ENCODE measurements at places on chromosomes 16 and 17. TPM values are rescaled to one million over a fixed set of nuclear protein-coding genes. Genes with fewer than 3 reads are reported as not detected.

Gene EVI2B
- not detected for total RNA-seq

Gene HS3ST3B1
- 41.5 TPM for total RNA-seq

Gene C17orf107
- 0.20 TPM for total RNA-seq

Gene CLEC19A
- not detected for total RNA-seq

Gene SMG6
- total RNA-seq, result 13.0 TPM

DNA sequence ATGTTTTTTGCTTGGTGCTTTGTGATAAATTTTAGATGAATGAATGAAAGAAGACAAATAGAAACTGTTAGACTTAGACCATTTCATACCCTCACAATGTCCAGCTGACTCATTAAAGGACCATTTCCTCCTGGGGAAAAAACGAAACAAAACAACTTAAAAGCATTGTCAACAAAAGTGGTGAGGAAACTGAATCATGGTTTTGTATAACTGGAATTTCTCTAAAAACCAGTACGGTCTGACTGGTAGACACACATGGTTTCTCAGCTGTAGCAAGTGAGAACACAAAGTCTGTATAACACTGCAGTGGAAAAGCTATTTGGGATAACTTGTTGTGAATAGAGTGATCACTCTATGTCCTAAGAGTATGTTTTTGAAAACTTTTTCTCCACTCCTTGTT is 5.3 kb upstream of the DDX52 start:
- no peaks in the 10 kb centered on the region for H3K36me3 ChIP-seq
- no peak overlapping the region for H3K27ac ChIP-seq
- no peak for DNase-seq
- no peak overlapping the region for H3K4me3 ChIP-seq
- peaks cover 4% of the 10 kb centered on the region for H3K27me3 ChIP-seq

DNA sequence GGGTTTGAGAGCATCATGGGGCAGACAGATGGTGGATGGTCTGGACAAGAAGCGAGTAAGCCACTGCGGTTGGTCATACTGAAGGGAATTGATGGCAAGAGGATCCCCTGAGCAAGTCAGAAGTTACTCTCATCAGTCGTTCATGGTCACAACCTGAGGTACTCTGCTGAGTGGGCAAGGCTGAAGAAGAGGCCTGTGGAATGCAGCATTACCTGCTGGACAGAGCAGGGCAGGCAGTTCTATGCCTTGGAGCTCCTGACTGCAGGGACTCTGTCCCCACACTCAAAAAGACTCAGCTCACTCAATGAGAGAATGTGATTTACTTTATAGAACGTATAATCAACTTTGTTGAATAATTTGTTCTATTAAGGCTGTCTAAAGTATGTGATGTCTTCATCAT is 28.3 kb downstream of the ALDH3A2 start:
- no peak overlapping the region for H3K27ac ChIP-seq
- H3K36me3 ChIP-seq, result peaks cover 55% of the 10 kb centered on the region
- DNase-seq, result no peak
- peaks cover 8% of the 10 kb centered on the region for H3K4me1 ChIP-seq

DNA sequence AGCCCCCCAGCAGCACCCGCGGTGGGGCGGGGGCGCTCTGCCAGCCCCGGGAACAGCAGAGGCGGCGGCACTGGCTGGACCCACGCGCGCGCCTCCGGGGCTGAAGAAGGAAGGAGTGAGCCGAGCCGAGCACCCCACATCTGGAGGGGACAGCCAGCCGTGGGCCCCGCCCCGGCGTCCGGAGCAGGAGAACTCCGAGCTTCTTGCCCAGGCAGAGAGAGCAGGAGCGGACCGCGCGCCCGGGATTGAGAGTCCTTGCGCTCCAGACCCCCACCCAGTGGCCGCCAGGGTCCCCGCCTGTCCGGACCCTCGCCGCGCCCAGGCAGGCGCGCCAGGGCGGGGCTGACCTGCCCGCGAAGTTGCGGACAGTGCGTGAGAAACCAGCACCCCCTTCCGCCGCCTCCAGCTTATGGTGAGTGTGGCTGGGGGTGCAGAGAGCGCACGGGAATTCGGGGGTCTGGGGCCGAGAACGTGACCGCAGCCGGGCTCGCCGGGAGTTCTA is 921.9 kb upstream of the EEF2KMT start:
- no peaks in the 10 kb centered on the region for H3K27me3 ChIP-seq
- no peaks in the 10 kb centered on the region for H3K36me3 ChIP-seq
- no peaks in the 10 kb centered on the region for H3K4me1 ChIP-seq
- H3K27ac ChIP-seq, result no peak overlapping the region

DNA sequence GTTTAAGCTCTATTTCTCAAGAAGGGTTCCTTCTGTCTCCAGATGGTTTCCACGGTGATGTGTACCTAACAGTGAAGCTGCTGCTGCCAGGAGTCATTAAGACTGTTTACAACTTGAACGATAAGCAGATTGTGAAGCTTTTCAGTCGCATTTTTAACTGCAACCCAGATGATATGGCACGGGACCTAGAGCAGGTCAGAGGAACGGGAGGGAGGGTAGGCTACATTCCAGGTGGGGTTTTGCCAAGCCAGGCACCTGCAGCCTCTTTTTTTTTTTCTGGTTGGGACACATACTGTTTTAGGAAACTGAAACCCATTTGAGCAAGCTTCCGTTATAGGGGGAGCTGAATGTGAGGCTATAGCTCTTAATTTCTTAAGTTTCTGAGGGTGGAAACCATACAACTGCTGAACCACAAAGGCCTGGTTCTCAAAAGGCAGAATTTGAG is 10.6 kb downstream of the LIG3 start:
- peaks cover 84% of the 10 kb centered on the region for H3K36me3 ChIP-seq
- H3K4me1 ChIP-seq, result no peaks in the 10 kb centered on the region
- H3K27me3 ChIP-seq, result no peaks in the 10 kb centered on the region
- H3K27ac ChIP-seq, result no peak overlapping the region
- no peak for DNase-seq

GRCh38 chr17:67470163-67470562 is 93.1 kb downstream of the PITPNC1 start:
- no peak overlapping the region for H3K4me3 ChIP-seq
- no peak overlapping the region for H3K27ac ChIP-seq
- no peak for DNase-seq
- no peaks in the 10 kb centered on the region for H3K27me3 ChIP-seq
- no peaks in the 10 kb centered on the region for H3K36me3 ChIP-seq

DNA sequence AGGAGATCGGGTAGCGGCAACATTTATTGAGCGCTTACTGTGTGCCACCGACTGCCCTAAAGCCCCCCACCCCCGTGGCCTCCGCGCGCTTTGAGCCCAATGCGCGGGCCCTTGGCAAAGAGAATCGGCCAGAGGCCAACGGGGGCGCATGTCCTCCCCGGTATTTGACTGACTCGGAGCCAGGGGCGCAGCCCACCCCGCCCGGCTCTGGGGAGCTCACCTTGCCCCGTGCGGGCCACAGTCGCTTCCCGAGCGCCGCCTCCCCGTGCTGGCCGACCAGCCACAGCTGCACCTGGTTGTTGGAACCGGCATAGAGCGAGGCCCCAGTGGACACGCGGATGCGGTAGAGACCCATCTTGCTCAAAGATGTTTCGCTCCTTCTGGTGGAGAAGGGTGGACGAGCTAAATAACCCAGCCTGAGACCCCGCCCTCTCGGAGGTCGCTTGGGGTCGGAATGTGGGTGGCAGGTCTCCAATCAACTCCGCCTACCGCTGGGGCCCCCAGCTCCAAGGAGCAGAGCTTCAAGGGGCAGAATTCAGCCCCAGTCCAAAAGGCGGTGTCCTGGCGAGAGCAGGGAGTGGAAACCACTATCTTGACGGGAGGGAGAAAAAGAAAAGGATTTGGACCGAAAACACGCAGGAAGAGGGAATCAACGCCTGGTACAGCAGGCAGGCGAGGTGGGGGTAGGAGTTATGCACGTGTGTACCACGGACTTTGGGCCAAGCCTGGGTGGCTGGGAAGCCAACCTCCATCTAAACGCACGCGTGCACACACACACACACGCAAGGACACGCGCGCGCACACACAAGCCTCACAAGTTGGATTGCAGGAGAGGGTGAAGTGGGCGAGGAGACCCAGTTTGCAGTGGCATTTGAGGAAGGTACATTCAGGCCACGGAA is at the start of gene ALOX15:
Gene ALOX15, minus strand, starts transcription at position 382 of the 899 bp plus-strand sequence. Its CDS starts 27 bp downstream, at position 355.
- no peaks in the 10 kb centered on the region for H3K27me3 ChIP-seq
- no peak within 1 kb of the TSS for H3K4me3 ChIP-seq
- H3K36me3 ChIP-seq, result no peaks in the 10 kb centered on the region
- peak within 1 kb of the TSS; percentile 61 for H3K27ac ChIP-seq

DNA sequence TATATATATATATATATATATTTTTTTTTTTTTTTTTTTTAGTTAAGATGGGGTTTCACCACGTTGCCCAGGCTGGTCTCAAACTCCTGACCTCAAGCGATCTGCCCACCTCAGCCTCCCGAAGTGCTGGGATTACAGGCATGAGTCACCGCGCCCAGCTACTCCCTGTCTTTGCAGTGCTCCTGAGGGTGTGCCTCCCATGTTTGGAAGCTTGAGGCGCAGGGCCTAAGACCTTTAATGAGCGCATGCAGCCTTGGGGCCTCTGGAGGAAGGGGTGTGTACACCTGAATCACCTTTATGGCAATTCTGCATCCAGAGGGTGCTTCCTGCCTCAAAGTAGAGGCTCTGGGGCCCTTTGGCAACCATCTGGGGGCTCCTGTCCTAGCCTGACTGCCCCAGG is 219.4 kb upstream of the CIBAR2 start:
- peaks cover 19% of the 10 kb centered on the region for H3K4me1 ChIP-seq
- DNase-seq, result no peak
- H3K27ac ChIP-seq, result no peak overlapping the region
